ENCODE measurements at places on chromosomes 1 and 21.

DNA sequence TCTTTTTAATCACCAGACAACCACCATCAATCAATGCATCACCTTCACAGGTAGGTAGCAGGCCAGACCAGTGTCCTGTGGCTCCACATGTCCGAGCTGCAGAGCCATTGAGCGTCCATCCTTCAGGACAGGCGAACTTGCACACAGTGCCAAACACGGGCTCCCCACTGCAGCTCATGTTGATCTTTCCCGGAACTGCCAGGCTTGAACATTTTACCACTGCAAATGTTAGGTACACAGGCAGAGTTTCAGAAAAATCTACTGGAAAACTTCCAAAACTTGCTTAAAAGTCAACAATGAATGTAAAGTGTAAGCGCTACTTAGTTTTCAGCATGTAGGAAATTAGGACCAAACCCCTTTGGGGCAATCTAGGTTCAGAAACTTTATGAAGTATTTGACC, 6.6 kb downstream of the SELE start:
- DNase-seq: peak; percentile 24

DNA sequence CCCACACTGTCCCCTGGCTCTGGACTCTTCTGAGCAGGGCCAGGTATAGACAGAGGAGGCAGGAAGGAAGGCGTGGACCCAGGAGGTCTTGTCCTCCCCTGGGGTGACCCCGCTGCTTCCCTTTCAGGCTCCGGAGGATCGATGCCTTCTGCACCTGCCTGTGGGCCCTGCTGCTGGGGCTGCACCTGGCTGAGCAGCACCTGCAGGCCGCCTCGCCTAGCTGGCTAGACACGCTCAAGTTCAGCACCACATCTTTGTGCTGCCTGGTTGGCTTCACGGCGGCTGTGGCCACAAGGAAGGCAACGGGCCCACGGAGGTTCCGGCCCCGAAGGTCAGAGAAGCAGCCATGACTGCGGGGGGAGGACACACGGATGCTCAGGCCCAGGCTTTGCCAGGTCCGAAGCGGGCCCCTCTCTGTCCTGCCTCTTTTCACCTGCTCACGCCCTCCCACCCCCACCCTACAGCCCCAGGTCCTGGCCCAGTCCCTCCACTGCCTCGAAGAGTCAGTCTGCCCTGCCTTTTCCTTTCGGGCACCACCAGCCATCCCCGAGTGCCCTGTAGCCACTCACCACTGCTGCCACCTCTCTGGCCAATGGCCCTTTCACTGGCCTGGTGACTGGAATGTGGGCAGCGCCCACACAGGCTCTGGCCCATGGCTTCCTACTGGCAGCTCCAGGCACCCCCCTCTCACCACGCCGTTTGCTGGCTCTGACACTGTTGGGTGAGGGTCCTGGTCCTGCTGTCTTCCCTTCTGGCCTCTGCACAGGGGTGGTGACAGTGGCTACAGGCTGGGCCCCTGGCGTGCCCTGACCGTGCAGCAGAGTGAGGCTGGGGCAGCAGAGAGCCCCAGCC, 13.5 kb downstream of the TMEM201 start:
- no peak for DNase-seq

- DNase-seq: peak; percentile 82
Measured at GRCh38 chr1:42747125-42747524, 7.1 kb upstream of the CLDN19 start.

- DNase-seq: no peak
Measured at GRCh38 chr21:38402795-38403194, 95.5 kb downstream of the ERG start.

- DNase-seq: no peak
Measured at GRCh38 chr1:234125283-234125682, 220.8 kb downstream of the SLC35F3 start.

DNA sequence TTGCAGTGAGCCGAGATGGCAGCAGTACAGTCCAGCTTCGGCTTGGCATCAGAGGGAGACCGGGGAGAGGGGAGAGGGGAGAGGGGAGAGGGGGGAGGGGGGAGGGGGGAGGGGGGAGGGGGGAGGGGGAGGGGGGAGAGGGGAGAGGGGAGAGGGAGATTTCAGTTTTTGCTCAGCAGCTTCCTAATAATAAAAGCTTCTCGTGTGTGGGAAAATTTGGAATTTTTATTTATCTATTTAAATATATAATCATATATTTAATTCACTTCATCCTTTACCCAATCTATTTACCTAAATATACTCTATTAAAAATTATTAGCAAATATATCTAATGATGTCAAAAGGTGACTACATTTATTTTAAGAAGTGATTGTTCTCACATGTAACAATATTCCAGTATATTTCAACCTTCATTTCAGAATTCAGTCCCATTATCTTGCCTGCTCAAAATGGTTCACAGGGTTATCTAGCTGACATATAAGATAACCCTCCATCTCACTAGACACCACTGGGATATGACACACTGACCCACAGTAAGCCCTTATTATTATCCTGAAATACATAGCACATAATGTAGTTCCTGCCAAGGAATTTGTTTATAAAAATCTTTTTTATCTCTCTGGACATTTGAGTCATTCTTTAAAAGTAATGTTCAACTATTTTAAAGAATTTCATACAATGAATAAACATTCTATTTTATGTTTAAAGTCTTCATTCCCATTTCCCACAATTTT, 105.9 kb downstream of the GPATCH2 start:
- DNase-seq: no peak

DNA sequence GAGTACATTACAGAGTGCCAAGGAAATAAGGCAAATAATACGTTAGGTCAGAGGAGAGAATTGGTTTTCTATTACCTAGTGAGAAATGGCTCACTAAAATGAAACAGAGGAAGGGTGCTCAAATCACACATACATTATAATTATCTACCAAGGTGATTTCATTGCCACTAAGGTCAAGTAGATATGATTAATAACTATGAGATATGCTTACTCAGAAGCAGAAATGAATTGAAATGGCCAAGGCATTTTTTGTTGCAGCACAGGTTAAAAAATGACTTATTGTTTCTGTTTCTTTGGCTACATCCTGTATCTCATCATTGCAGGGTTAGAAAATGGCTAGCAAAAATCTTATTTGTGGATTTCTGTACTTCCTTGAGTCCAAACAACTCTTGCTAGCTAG, 154.5 kb upstream of the GORAB start:
- DNase-seq: no peak

DNA sequence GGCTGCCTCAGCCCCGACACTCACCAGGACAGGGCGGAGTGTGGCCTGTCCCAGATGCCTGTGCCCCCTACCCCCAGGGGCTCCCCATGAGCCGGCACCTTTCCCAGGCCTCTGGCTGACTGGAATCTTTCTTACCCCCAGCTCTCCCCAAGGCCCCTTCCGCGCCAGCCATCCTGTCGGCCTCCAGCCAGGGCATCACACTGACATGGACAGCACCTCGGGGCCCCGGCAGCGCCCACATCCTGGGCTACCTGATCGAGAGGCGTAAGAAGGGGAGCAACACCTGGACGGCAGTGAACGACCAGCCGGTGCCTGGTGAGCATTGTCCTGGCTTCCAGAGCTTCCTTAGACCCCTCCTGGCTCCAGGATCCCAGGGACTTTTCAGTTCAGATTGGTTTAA, 26.5 kb downstream of the IGFN1 start:
- DNase-seq: no peak

DNA sequence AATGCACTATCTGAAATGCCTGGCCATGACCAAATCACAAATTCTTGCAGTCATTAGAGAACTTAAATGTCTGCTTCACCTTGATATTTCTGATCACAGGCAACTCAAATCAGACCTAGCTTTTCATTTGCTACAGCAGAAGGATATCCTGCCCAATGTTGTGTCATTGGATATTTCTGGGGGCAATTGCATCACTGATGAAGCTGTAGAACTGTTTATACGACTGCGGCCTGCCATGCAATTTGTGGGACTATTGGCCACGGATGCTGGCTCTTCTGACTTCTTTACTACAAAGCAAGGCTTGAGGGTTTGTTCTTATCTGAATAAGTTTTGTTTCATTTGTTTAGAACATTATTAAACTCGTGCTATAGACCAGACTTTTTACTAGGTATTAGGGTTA, 14.9 kb downstream of the ZYG11A start:
- DNase-seq: no peak

GRCh38 chr1:71778940-71779339, 503.4 kb downstream of the NEGR1 start:
- no peak for DNase-seq

- no peak for DNase-seq
Measured at GRCh38 chr1:212293579-212293978, 8.4 kb downstream of the PPP2R5A start.

DNA sequence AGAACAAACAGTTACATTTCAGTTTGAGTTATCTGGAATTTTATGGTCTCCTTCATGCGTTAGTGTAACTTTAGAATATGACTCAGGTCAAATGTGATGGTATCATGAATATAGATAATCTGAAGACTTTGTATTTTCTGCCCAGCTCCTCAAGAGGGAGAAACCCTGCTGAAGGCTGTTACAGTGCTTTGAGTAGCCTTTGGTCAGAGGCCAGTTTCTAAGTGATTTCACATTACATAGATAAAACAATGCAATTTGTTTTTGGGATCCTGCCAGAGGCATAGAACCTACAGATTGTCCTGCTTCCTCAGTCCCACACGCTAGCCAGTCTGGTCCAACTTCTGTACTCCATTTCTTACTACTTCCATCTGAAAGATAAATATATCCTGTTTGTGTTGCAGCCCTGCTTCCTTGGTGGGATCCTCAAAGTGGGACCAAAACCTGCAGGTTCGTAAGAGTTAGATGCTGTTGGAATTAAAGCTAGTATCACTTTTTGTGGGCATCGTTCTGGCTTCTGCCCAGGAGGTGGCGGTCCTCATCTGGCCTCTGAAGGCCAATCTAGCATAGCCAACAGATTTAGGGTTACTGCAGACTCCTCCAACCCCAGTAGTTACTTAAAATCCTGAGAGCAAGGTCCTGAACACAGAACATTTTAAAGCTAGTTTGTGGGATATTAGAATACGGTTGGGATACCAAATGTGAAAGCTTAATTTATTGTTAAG, 645.8 kb upstream of the USP24 start:
- DNase-seq: no peak

GRCh38 chr1:110262846-110263631, 52.9 kb downstream of the KCNC4 start:
- no peak for DNase-seq

DNA sequence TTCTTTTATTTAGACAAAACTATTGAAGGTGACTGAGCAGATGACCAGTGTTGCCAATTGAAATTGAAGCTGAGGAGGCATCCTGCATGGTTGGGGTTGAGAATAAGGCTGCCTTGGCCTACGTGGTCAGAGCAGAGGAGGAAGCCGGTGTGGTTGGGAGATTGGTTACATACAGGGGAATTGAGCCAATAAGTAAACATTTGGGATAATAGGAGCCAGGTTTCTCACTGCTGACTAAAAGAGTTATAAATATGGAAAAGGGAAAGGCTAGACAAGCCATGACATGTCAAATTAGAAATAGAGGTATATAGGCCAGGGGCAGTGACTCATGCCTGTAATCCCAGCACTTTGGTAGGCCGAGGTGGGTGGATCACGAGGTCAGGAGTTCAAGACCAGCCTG, 15.8 kb downstream of the SNX7 start:
- no peak for DNase-seq

GRCh38 chr1:245255783-245256182, 101.0 kb downstream of the KIF26B start:
- DNase-seq: no peak

- no peak for DNase-seq
Measured at GRCh38 chr1:90719330-90720144, 2.4 kb upstream of the BARHL2 start.

DNA sequence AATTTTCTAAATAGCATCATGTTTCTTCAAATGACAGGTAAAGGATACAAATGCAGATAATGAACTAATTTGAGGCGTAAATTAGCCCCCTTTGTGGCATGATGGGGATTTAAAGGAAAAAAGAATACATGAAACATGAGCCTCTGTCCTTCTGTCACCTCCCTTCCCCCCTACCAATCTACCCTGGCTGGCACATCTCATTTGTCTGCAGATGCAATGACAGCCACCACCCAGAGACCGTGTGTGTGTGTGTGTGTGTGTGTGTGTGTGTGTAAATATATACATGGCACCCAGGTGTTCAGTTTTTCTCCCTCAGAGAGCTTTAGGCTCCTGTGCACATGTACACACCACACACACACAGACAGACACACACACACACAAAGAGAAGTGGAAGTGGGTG, 451.1 kb downstream of the RWDD3 start:
- no peak for DNase-seq

- DNase-seq: no peak
Measured at GRCh38 chr1:57549300-57549699, 125.4 kb upstream of the DAB1 start.

DNA sequence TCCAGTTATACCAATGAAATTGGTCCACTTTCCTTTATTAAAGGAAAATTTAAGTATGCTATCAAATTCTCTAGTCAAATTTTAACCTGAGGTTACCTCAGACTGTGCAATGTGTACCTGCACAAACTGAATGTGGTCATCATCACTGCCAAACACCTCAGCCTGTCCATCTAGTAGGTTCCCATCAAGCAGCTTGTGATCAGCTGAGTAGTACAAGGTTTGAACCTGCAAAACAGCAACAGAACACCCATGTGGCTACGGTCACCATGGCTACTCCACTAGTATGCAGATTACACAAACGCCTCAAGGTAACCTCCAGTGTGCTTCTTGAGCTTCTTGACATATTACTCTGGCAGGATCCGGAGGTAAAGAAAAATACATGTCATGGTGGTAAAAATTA, 11.6 kb downstream of the IVNS1ABP start:
- DNase-seq: no peak

GRCh38 chr1:45493116-45493697, 2.2 kb upstream of the TESK2 start:
- no peak for DNase-seq

GRCh38 chr1:117094841-117095604, 26.5 kb downstream of the TRIM45 start:
- DNase-seq: no peak

- DNase-seq: peak; percentile 47
Measured at GRCh38 chr1:59500950-59501742, 204.3 kb downstream of the FGGY start.

GRCh38 chr1:181548497-181548896, 65.2 kb downstream of the CACNA1E start:
- DNase-seq: no peak

- DNase-seq: no peak
Measured at GRCh38 chr1:186618401-186619170, 61.6 kb downstream of the PTGS2 start.

GRCh38 chr1:177020851-177021589, 143.5 kb downstream of the ASTN1 start:
- DNase-seq: no peak

DNA sequence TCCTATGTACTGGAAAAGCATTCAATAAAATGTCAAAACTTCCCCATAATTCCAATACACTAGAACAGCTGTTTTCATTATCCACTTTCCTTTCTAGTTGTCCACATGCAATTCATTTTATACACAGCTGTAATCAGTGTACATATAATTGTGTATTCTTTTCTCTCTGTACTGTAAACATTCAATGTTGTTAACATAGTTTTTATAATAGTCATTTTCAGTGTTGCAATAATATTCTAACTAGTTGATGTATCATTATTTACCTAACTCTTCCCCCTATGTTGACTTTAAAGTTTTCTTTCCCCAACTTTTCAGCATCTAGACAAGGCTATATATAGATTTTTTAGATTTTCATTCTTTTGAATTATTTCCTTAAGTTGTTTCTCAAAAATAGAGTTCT, 44.4 kb downstream of the DIPK1A start:
- DNase-seq: no peak

Measured in upper lobe of left lung (tissue), 6 donors.